GM23338 (cell line): ENCODE measurements at places on chromosomes 7 and 10.

- DNase-seq, result no peak
These were observed 141.2 kb downstream of the LYZL1 start for GRCh38 chr10:29430101-29430500.

GRCh38 chr10:71782221-71782916 is 9.0 kb upstream of the VSIR start:
- no peak for DNase-seq

GRCh38 chr7:135980012-135980551 is 2.9 kb upstream of the MTPN start:
- DNase-seq, result no peak

GRCh38 chr7:158664406-158664805 is 40.2 kb downstream of the NCAPG2 start:
- DNase-seq, result no peak

DNA sequence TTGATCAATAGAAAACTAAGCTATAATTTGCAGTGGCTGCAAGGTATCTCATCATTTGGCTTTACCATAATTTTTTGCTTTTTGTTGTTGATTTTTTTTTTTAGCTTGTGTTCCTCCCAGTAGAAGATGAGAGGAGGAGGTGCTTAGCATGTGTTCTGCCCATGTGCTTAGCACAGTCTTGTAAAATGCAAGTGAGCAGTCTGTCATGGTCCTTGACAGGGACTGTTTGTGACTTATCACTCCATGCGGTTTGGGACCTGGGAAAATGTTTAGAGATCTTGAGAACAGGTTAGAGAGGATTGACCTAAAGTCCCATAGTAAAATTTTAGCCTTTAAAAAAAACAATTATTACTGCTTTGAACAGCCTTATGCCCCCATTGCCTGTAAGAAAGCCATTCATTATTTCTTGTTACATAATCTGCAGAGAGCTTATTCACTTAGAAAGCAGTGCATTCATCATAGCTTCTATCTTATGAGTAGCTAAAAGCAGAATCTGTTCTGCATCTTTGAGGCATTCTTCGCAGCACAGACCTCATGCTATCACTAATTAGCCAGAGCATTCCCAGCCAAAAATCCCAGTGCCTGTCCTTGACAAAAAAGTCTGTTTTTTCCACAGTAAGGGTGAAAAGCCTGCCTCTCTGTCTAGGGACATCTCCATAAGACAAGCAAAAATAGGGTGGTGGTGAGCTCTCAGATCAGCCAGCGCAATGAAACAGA is 748.7 kb upstream of the GALNT17 start:
- DNase-seq, result no peak

GRCh38 chr7:2983586-2983985 is 60.1 kb downstream of the CARD11 start:
- no peak for DNase-seq

- no peak for DNase-seq
These were observed 55.2 kb upstream of the CCAR1 start for GRCh38 chr10:68665841-68666240.

GRCh38 chr7:18572154-18572553 is 76.6 kb downstream of the HDAC9 start:
- DNase-seq, result no peak

GRCh38 chr7:42611961-42612360 is 299.9 kb downstream of the C7orf25 start:
- no peak for DNase-seq

DNA sequence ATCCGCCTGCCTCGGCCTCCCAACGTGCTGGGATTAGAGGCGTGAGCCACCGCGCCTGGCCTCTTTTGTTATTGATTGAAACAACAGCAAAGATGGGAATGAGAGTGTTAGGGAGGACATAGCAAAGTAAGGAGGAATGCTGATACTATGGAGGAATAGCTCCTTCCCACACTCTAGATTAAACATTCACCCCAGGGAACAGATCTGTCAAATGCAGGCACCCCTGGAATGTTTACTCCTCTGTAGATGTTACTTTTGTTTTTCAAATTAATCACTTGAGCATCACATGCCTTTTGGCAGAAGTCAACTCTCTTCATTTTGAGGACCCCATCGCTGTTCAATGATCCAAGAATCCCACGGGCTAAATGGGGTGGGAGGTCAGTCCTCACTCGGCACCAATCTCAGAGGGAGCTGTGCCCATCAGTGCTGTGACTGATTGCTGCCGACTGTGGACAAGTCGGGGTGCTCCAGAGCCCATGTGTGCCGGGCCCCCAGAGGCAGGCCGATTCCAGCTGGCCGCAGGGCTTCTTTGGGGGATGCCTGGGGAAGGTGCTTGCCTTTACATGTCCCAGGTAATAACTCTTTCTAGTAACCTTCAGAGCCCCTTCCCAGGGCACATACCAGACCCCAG is 10.2 kb upstream of the COBL start:
- peak; percentile 98 for DNase-seq

DNA sequence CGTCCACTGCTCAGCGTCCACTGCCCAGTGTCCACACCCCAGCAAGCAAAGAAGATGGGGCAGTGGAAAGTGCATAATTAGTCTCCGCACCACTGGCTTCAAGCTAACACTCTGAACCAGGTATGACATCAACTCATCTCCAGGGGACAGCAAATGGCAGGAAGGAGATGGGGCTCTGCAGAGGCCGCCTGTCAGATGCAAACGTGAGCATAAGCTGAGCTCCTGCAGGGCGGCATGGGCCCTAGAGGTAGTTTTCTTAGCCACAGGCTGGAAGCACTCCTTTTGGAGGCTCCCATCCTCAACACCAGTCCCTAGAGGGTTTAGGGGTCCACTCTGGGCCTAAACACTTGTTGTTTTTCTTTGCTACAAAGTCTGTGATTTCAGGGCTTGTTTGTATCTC is 335.8 kb upstream of the MKI67 start:
- DNase-seq, result no peak

GRCh38 chr10:75350791-75351190 is 50.8 kb downstream of the ZNF503 start:
- DNase-seq, result no peak

DNA sequence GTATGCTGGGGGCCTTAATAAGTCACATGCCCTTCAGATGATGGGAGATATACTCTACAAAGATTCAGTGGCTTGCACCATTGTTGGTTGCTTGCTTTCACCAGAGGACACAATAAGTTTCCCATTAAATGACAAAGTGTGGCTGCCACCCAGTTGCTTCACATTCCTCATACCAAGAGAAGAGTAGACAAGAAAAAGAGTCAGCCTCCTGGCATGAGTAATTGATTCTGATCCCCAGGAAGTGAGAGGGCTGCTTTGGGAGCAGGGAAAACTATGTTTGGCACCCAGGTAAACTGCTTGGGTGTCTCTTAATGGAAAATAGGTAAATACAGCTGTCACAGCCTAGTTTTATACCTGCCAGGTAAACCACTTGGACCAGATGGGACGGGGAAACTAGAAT is 66.7 kb upstream of the IL6 start:
- DNase-seq, result no peak

- no peak for DNase-seq
These were observed 349.2 kb downstream of the GLRX3 start for GRCh38 chr10:130485236-130485957.

DNA sequence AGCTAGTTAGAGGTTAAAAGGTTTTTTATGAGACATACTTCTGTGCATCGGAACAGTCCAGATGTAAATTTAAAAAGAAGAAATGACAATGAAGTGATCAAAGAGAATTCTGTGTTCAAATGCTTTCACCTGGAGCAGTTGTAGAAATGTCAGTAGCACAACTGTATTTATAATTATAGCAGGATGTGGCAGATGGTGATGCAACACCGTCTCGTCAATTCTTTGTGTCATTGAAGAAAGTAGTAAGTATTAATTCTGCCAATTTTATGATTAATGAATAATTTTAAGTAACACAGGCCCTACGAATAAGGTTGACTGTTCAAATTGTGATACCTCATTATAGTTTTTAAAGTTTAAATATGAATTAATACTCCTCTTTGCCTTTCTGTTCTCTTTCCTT is 171.1 kb downstream of the ADK start:
- no peak for DNase-seq

GRCh38 chr10:98167191-98167590 is 32.7 kb downstream of the R3HCC1L start:
- no peak for DNase-seq

GRCh38 chr7:141738592-141739013 is 445 bp downstream of the SSBP1 start:
- no peak for DNase-seq

DNA sequence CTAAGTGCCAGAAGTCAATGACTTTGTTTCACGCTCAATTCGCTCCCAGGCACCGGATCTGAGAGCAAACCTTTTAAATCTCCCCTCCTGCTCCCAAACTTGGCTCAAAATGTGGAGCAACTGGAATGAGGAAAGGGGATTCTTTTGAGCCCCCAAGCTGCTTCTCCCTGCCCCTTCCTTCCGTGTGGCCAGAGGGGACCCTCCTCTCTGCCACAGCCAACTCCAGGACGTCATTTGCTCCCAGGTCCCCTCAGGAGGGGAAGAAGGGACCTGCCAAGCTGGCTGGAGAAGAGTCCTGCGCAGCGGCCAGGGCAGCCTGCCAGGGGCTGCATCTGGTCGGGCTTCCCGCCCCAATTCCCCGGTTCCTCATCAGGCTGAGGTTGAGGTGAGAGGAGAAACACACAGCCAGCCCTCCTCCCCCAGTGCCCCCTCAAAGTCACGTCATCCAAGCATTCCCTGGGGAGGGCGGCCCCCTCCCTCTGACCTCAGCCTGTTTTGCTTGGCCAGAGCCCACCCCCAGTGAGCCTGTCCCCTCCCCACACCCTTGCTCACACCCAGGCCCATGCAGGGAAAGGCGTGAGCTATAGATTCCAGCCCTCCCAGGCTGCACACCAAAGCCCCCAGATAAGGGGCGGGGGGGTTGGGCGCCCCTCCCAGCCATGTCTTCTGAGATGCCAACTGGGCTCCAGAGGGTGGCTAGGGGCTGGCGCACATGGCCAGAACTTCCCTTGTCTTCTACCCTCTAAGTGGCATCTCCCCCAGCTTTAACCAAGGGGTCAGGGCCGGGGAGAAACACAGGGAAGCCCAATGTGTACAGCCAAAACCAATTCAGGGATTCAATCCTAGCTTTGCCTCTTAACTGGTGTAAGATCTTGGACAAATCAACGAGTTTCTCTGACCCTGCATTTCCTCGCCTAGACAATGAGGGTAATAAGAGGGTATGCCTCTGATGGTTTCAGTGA is 35.0 kb downstream of the SH3PXD2A start:
- no peak for DNase-seq

DNA sequence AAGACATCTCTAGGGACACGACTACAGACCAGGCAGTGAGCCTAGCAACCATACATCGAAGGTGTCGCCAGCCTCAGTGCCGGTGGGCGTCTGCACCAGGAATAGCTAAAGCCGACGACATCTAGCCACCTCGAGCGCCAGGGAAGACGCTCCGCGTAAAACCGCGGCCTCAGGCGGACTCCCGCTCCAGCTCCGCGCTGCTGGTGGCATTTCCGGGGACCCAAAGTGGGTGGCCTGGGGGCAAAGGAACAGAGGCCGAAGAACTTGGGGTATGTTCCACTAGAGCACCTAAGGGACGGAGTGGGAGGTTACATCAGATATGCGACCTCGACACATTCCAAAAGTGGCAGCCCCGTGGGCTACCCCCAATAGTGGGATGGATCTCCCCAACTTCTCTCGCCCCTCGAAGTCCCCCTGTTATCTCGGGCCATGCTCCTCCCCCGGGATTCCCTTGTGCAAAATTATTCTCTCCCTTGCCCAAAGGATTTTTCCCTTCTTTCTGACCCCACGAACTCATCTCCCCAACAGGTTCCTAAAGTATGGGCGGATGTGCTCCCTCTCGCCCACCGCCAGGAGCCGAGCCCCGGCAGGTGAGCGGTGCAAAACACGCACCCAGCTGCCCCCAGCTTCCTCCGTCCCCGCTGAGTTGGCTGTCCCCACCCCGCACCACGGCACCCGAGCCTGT is 1.2 kb downstream of the KCNMA1 start:
- DNase-seq, result peak; percentile 58

DNA sequence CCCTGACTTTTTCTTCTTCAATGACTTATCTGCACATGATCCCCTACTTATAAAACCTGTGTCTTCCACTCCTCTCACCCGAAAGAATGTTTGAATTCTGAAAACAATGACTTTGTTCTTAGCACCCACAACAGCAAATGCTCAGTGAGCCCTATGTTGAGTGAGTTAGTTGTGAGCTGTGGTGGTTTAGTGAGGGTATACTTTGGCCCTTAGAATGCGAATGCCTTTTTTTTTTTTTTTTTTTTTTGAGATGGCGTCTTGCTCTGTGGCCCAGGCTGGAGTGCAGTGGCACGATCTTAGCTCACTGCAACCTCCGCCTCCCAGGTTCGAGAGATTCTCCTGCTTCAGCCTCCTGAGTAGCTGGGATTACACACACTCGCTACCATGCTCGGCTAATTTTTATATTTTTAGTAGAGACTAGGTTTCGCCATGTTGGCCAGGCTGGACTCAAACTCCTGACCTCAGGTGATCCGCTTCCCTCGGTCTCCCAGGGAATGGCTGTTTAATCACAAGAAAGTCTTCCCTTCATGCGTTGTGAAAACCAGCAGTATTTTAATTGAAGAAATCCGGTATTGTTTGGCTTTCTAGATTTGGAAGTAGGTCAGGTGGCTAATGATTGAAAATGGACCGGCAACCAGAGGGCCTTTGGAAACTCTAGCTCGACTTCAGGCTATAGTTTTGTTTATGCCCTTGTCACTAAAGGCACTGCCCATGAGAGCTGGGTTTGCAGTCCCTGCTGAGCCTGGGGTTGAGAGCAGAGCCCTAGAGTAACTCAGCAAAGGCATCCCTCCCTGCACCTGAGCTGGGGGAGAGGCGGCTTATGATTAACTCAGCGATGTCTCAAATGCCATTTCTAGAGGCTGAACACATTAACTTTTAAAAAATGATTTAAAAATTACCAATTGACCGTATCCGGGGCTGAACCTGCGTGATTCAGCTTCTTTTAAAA is 41.3 kb downstream of the CUX1 start:
- no peak for DNase-seq

GRCh38 chr10:32256613-32257437 is 90.1 kb downstream of the EPC1 start:
- DNase-seq, result peak; percentile 80

DNA sequence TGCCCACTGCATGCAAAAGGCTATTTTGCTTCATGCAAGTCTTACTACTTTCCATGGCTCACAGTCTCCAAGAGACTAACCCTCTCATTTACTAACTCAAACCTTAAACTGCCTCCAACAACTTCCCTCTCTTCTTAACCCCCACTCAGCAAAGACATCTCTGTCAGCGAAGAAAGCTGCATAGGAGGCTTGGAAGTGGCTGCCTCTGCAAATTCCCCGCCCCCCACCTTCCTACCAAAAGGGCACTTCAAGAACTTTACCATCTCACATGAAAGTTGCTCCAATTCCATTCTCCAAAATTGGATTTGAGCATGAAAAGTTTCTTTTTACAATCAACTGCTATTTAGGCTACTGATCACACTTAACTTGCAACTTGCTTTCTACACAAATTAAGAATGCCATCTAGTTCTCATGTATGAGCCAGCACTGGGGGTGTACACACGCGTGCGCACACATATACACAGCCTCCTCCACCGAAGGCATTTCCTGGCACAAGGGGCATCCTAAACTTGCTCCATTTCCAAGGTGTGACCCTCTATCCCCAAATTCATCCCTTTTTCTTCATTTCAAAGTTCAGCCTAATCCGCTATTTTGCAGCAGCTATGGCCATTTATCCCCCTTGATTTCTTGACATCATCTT is 1.8 kb downstream of the CCDC6 start:
- peak; percentile 76 for DNase-seq
